ENCODE measurements at places on chromosomes 7 and 10.

GRCh38 chr10:89367529-89367928 is 10.3 kb upstream of the IFIT1B start:
- no peak for DNase-seq

DNA sequence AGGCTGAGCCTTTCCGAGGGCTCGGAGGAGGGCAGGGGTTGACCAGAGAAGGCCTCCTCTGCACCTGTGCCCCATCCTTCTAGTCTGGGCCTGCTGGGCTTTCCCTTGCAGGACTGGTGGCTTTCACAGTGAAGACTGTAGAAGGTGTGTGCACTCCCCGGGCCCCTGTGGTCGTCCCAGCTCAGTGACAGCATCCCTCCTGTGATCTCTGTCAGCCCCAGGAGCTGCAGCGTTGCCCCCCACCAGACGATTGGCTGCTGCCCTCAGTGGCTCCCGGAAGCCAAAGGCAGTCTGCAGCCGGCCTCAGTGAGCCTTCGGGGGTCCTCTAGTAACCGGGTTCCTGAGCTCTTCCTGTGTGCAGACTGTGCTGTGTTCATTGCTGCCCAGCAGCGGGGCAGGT is 69.4 kb upstream of the EN2 start:
- DNase-seq, result no peak

DNA sequence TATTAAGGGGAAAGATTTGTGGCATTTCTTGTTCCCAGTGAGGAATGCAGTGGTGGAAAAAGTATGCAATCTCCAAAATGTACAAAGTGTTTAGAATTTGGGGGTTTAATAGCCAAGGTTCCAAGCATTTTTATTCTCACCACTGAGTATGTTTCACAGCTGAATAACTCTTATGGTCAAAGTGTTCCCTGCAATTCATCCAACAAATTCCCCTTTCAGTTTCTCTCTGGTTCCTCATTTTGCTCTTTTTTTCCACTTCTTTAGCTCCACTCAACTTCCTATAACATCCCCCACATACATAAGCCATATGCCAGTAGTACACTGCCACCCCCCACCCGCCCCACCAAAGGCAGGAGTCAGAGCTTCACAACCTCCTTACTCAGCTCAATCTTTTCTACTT is 4.6 kb downstream of the HECW1 start:
- DNase-seq, result peak; percentile 7

DNA sequence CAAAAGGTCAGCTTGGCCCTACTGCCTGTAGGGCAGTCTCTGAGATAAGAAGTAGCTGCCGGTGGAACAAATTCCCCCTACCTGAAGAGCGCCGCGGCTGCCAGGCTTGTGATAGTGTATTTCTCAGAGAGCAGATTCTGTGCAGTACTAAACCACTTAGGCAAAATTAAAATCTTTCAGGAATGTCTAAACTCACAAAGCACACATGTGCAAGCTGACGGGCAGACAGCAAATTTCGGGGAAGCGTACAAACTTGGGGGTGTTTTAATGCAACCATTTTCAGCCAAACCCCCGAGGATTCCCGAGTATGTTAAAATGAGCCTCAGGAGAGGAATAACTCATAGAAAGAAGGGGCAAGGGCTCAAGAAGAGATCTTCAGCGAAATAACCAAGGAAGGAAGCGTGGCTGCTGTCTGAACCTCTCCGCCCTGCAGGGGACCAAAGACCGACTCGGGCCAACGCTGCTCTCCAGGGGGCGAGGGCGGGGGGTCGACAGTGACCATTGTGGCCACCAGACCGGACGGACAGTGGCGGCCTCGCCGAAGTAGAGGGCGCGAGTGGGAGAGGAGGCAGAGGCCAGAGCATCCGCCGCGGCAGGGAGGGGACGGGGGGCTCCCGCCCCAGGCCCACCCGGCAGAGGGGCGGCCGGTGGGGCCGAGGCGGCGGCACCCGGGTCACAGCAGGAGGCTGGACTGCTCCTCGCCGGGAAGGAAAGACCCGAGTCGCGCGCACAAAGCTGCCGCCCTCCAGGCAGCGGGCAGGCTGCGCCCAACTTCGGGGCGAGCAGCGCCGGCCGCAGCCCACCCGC is 819 bp downstream of the HYCC1 start:
- peak; percentile 66 for DNase-seq

GRCh38 chr10:49397036-49397999 is 1.4 kb upstream of the DRGX start:
- DNase-seq, result no peak

DNA sequence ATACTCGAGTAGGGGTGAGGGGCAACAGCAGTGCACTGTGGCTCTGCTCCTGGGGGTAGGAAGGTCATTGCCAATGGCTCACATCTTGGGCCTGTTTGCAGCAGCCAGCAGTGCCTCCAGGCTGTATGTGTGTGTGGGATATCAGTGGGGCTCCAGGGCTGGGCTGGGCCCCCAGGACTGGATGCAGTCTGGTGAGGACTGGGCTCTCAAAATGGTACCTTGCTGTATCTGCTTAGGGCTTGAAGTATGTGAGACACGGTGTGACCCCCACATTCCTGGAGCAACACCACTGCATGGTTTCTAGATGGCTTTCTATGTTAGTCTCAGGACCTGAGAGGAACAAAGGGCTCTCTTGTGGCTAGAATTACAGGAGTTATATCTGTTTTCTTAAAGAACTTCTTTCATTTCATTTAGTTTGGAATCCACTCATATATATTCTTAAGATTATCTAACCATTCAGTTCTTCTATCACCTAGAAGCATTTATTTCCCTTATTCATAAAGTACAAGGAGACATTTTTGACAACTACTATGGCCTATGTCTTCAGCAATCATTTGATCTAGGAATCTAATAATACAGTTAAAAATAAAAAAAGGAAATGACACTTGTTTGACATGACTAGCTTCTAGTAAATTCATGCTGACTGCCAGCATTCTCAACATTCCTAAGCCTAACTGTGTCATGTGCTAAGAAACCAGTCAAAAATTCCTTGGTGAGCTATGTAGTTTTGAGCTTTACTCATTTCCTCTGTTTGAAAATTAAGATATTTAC is 443.2 kb upstream of the SEMA3A start:
- DNase-seq, result no peak

DNA sequence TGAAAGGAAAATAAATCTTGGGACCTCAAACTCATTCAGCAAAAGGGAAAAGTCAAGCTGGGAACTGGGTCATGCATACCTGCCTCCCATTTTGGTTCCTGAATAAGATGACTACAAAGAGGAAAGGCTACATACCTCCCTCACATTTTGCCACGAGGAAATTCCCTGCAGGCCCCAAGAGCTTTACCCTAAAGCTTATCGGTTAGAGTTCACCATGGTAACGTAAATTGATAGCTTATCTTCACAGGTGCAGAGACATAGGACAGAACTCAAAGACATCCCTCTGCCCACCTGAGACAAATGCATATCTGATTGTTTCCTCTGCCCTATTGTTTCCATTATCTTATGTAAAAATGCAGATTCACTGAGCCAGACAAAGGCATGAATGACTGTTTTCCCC is 31.5 kb upstream of the GRB10 start:
- DNase-seq, result no peak

GRCh38 chr7:17991866-17992648 is 35.6 kb downstream of the PRPS1L1 start:
- DNase-seq, result peak; percentile 40

DNA sequence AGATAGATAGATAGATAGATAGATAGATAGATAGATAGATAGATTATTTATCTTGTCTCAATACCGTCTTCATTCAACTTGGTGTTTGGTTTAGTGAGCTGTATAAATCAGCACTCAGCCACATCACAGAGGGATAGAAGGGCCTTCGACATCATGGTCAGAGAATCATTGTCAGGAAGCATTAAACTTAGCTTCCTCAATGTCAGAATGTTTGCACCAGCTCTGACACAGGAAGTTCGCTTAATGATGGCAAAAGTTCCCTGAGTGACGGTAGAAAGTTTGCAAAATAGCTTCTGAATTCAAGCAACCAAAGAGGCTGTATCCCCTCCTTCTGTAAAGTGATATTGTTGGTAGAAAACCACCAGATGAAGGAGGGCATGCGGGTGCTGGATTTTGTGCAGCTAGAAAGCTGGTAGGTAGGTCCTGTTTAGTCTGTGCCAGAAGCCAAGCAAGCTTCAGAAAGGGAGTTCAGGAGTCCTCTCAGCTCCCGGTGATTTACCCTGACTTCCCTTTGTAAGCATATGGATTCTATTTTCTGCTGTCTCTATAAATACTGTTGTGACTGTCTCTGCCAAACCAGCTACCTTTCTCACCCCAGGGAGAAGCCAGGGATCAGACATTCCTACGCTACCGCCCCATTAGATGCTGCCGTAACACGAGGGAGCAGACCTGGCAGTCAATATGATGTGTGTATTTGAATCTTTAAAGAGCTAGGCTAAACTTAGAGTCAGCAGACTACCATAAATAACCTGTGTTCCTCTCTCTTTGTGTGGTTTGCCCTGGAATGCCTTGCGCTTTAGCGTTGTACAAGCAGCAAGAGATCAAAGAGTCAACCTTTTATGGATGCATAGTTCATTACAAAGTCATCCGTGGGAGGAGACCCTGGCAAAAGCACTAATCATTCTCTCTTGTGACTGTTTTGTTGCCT is 200.5 kb upstream of the KIAA1217 start:
- DNase-seq, result no peak

DNA sequence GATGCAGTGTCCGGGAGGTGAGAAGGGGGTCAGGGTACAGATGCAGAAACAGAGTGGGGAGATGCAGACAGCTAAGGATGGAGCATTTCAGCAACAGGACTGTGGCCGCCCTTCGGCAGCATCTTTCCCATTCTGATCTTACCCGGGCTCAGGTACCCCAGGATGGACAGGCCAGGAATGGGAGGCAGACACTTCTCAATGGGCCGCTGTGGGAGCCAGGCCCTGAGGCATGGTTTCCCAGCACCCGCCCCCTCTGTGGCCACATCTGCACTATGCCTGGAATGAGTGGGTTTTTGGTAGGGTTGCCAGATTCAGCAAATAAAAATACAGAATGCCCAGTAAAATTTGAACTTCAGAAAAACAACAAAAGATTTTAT is 105.2 kb upstream of the CTBP2 start:
- no peak for DNase-seq

GRCh38 chr10:74238031-74238431 is 87.0 kb downstream of the ADK start:
- DNase-seq, result no peak

- DNase-seq, result peak; percentile 14
Measured at GRCh38 chr10:123318516-123318915, 164.3 kb downstream of the BUB3 start.

DNA sequence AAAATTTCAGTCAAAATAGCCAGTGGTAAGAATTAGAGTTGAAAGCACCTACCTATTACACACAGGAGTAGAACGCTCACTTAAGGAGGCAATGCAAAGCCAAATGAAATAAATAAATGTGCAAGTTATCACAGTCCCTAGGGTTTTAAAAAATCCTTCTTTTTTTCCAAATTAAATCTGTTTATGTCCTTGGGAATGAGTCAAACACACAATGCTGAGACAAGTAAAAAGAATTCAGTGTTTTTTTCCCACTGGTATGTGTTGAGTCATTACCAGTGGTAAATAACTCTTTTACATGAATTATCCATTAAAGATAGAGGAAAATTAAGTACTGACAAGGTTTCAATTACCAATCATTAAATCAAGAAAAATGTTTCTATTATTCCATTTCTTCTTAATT is 438.6 kb downstream of the TNS3 start:
- no peak for DNase-seq
